SK-N-SH (cell line): ENCODE measurements at places on chromosomes 7 and 10.

DNA sequence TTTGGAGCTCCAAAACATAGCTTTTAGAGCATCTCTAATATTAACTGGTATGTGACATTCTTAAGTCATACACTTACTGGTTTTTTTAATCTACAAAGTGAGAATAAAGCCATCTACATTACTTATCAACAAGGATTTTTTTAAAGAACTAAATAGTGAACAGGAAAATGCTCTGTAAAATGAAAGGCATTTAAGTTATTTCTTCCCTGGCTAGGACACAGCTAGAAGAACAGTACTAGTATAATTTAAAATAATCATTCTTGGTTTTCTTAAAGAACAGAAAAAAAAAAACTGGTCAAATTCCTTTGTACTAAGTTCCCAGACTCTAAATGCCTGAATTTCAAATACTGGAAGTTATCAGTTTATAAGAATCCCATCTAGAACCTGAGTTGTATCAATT is 139.5 kb downstream of the SRPK2 start:
- DNase-seq = no peak

GRCh38 chr7:135744938-135745702 is 3.5 kb downstream of the FAM180A start:
- DNase-seq = no peak

DNA sequence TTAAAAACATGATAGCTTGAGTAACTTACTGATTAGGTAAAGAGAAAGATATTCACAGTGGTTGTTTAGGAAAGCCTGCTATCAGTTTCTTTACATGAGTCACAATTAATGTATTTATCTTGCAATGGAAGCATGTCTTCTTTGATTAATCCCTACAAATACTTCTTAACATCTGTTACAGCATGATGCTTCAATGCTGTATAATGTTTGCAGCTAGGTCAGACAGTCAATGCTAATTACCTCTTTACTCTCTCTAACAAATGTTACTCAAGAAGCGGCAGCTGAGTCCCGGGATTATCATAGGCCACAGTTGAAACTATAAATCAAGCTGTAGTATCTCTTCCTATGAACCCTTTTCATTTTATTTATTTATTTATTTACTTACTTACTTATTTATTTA is 33.2 kb downstream of the ACBD5 start:
- DNase-seq = no peak

- no peak for DNase-seq
Measured at GRCh38 chr10:49569031-49569631, 30.2 kb upstream of the ERCC6 start.

GRCh38 chr10:63711867-63712716 is 190.9 kb downstream of the REEP3 start:
- peak; percentile 82 for DNase-seq

DNA sequence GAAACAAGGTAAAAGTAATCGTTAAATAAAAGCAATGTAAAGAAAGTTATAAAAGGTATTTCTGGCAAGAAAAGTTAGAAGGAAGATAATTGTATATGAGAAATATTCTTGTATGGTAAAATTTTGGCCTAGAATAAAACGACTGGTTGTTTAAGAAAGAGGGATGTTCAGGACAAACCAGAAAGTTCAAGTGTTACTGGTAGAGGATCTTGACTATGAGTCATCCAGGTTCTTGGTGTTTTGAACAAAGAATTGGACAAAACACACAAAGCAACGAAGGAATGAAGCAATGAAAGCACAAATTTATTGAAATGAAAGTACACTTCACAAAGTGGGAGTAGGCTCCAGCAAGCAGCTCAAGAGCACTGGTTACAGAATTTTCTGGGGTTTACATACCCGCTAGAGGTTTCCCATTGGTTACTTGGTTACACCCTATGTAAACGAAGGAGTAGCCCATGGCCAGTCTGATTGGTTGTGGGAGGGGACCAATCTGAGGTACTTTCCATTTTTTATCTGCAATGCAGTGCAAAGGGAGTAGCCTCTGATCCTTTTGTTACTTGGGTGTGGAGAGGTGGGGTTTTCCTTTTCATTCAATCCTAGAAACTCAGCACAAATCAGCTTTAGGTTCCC is 22.4 kb upstream of the GARS1 start:
- no peak for DNase-seq

GRCh38 chr7:148058092-148058491 is 532.5 kb upstream of the C7orf33 start:
- peak; percentile 61 for DNase-seq

DNA sequence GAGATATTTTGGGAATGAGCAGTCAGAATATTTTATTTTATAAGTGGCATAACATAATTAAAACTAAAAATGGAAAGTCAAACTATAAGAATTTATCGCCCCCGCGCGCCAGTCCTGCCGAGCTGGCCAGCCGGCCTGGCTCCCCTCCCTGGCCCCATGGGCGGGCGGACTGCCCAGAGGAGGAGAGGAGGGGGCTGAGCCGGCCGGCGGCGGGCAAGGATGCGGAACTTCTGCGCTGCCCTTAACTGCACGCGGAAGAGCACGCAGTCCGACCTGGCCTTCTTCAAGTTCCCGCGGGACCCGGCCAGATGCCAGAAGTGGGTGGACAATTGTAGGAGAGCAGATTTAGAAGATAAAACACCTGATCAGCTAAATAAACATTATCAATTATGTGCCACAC is 96.8 kb downstream of the DKK1 start:
- no peak for DNase-seq

GRCh38 chr10:35643151-35644049 is 1.3 kb upstream of the FZD8 start:
- DNase-seq = peak; percentile 58

DNA sequence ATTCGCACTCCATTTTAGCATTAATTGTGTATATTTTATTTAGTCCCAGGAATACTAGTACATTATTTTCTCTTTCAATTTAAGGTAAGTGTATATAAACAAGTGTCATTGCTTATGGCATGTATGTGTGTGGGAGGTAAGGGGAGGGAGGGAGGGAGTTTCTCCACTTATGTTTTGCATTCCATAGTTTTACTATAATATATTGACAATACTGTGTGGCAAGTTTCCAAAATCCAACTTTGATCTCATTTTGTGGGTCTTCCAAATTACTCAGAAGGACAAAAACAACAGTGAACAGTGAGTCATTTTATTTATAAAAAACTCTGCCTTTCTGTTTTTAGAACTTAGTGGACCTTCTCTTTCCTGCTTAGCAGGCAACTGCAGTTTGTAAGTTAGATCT is 102.3 kb upstream of the SEMA3E start:
- DNase-seq = no peak

DNA sequence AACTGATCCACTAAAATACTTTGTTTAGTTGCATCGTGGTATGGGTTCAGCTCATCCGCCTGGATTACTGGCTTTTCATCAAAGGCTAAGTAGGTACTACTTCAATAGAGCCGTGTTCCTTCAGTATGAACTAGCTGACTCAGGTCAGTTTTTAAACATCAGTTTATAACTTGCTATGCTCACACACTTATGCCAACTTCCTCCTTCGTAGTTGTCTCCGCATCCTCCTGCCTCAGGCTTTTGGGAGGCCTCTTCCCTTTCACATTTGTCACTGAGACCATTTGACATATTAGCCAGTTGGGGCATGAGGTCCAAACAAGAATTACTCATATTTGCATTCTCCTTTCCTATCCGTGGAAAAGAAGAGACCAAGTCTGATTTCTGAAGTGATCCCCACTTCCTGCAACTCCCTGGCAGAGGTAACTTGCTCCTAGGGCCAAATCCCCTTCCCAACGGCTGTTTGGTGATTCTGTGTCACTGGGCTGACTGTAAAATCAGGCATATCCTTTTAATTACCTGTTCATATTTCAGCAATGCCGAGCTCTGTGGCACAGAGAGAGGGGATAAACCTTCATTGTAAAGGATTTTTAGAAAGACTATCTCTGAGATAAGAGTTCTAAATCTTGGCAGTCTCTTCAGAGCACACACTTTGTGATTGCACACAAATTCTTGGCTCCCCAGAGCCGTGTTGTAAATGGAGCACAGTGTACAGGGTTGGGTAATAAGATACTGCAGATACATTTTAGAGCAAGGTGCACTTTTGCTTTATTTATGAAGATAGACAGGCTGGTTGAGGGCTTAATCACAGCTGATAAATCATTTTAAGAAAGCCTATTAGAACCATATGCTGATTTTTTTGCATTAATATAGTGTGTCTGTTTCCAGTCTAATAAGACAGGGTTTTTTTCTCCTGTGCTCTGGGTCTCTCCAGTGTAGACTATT is 108.0 kb downstream of the CREB5 start:
- DNase-seq = no peak

- no peak for DNase-seq
Measured at GRCh38 chr7:36742911-36743775, 18.8 kb upstream of the AOAH start.

DNA sequence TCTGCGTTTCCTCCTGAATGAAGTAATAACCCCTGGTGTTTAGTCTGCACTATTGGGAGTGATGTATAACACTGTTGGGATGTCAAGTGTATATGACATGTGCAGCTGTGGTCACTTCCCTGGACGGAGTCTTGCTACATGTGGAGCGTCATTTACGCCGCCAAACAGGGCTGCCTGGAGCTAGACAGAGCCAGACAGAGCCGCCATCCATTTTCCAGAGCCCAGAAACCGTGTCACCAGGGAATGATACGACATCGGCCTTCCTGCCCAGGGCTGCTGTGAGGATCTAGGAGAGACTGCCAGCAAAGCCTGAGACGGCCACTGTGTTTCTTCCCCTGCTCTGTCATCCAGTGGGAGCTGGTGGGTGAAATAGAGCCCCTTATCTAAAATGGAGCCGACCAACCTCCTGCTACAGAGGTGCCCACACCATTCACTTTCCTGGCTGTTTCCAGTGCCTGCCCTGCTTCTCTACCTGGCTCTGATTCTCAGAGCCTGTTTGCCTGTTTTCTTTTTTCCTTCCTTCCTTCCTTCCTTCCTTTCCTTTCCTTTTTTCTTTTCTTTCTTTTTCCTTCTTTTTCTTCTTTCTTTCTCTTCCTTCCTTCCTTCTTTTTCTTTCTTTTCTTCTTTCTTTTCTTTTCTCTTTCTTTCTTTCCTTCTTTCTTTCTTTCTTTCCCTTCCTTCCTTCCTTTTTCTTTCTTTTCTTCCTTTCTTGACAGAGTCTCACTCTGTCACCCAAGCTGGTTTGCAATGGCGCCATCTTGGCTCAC is 13.3 kb upstream of the FGFR2 start:
- peak; percentile 41 for DNase-seq

- DNase-seq = no peak
Measured at GRCh38 chr10:66349726-66350125, 576.1 kb upstream of the LRRTM3 start.

DNA sequence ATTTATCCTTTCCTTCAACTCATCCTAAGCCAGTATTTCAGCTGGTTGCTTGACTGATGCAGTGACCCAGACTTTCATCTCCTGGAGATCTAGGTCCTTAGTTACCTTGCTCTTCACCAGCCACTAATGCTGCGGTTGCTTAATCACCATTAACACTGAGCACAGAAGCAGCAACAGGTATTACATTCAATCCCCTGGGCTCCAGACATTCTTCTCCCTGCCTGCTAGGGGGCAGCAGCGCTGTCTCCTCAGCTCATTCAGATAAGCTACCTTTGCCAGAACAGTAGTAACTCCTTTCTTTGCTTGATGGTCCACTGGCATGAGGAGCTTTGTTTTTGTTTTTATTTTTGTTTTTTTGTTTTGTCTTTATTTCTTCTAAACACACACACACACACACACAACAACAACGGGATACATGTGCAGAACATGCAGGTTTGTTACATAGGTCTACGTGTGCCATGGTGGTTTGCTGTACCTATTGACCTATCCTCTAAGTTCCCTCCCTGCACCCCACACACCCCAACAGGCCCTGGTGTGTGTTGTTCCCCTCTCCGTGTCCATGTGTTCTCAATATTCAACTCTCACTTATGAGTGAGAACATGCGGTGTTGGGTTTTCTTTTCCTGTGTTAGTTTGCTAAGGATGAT is 1043.2 kb upstream of the C7orf33 start:
- peak; percentile 24 for DNase-seq

GRCh38 chr7:12730523-12730922 is 43.1 kb downstream of the ARL4A start:
- DNase-seq = no peak

DNA sequence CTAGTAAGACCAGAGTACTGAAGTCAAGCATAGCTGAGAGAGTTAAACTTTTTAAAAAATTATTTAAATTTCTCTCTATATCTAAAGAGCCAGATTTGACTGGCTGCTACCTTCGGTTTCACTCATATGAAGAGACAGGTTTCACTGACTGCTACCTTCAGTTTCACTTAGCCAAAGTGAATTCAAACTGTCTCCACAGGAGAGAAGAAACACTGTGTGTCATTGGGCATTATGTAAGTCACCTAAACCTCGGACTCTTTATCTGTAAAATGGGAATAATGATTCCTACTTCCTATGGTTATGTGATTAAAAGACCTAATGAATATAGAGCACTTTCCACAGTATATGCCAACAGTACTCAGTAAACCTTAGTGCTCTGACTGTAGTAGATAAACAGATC is 41.6 kb upstream of the MET start:
- no peak for DNase-seq

DNA sequence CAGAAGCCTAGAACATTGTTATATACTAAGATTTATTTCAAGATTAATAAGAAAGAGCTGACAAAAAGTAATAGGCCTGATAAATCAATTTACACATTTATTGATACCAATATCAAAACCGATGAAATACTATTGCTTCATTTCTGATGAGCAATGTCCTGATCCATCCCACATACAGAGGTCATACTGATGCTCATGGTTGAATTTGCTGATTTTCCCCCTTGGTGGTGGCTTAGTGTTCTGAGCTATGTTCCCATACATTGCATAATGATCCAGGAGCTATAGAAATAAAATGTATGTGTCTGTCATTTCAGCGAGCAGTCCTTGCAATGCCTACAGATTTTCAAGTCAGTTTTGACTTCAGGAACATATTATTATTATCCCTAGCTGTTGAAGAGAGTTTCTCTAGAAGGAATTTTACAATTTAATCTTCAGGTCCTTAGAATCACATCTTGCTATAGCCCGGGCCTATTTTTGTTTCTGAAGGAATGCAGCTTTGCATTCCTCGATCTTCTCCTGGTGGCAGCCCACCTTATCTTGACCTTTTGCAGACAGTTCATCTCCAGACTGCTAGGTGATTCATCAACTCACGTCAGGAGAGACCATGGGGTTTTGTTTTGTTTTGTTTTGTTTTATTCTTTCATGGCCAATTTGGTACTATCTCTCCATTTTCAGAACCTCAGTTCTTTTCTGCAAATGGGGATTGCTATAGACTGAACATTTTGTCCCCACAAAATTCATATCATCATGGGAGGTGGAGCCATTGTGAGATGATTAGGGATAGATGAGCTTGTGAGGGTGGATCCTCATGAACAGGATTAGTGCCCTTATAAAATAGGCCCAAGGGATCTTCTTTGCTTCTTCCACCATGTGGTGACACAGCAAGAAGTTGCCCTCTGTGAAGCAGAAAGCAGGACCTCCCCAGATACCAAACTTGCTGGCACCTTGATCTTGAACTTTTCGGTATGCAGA is 465.6 kb upstream of the IGFBP3 start:
- no peak for DNase-seq
